Right atrium auricular region (tissue), 2 donors: ENCODE measurements at places on chromosomes 12 and 14. TPM values are rescaled to one million over a fixed set of nuclear protein-coding genes. Genes with fewer than 3 reads are reported as not detected.

DNA sequence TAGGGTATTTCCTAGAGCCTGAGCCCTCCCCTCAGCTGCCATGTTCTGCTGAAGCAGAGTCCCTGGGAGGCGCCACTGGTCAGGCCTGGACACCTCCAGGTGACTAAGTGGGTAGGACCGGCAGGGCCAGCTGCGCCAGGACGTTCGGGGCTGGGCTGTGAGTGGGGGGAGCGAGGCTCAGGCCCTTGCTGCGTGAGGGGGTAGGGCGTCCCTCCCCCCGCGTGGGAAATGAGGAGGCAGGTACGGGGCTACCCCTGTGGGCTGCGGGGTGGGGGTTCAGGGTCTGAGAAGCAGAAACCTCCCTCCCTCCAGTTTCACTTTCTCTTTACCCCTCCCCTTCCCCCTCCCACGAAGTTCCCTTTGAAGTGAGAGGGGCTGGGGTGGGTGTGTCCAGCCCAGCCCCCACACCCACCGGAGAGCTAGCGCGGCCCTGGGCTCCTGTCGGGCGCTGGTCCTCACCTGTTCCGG is 22.1 kb upstream of the KIF26A start:
- no peak for DNase-seq

GRCh38 chr12:59624732-59625460 is 29.1 kb downstream of the SLC16A7 start:
- no peak for DNase-seq

GRCh38 chr12:66979251-66979650 is 289.9 kb upstream of the CAND1 start:
- DNase-seq, result no peak

- DNase-seq, result no peak
Observed at GRCh38 chr12:109541413-109541726, 31.9 kb downstream of the MMAB start.

DNA sequence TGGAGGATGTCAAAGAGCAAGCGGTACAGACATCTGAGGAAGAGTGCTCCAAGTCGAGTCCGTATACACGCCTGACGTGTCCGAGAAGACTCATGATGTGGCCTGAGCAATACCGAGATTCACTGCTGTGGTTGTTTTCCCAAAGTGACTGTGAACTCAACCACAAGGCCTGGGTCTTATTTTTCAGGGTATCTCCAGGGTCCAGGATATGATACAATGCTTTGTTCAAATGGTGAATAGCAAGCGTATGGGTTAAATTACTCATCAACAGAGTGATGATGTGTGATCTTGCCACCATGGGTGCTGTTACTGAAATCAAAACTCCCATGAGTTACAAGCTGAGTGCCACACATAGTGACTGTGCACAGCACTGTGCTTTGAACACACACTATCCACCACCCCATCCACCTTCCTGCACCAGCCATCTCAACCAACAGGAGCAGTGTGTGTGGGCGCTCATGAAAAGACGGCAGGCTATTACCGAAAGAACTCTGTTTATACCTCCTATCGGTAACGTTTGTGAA is 109.6 kb downstream of the BCAT1 start:
- DNase-seq, result no peak

- no peak for DNase-seq
Observed at GRCh38 chr12:92921877-92922276, 7.2 kb downstream of the EEA1 start.

Gene SLC6A12
- total RNA-seq, result not detected

Gene C12orf54
- total RNA-seq, result not detected

GRCh38 chr14:96303981-96304380 is 48.0 kb downstream of the BDKRB1 start:
- DNase-seq, result no peak

- no peak for DNase-seq
Observed at GRCh38 chr12:14695715-14696141, 671 bp downstream of the GUCY2C start.

DNA sequence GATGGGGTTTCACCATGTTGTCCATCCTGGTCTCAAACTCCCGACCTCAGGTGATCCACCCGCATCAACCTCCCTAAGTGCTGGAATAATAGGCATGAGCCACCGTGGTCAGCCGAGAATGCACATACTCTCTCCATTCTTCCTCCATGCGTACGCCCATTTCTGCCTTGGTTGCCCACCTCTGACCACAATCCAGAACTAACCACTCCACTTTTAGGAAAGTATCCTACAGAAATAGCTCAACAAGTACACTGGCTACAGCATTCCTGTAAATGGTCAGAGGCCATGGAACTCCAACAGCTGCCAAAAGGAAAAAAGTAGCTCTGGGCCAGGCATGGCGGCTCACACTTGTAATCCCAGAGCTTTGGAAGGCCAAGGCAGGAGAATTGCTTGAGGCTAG is 60.7 kb downstream of the IRF2BPL start:
- DNase-seq, result no peak

Gene P2RX7
- 1.9 TPM for total RNA-seq

GRCh38 chr12:107906707-107907106 is 132.2 kb downstream of the ASCL4 start:
- DNase-seq, result no peak

Gene OTUB2
- total RNA-seq, result 0.43 TPM

Gene TXNDC16
- 7.0 TPM for total RNA-seq

Gene MNAT1
- 20.2 TPM for total RNA-seq

Gene MYRFL
- total RNA-seq, result not detected

Gene KLRF2
- total RNA-seq, result not detected

GRCh38 chr12:108616941-108617858 is 16.5 kb downstream of the SELPLG start:
- no peak for DNase-seq

Gene FAM186B
- total RNA-seq, result not detected

- DNase-seq, result no peak
Observed at GRCh38 chr12:126362964-126363363, 1297.7 kb downstream of the AACS start.

Gene OR6C70
- total RNA-seq, result not detected

DNA sequence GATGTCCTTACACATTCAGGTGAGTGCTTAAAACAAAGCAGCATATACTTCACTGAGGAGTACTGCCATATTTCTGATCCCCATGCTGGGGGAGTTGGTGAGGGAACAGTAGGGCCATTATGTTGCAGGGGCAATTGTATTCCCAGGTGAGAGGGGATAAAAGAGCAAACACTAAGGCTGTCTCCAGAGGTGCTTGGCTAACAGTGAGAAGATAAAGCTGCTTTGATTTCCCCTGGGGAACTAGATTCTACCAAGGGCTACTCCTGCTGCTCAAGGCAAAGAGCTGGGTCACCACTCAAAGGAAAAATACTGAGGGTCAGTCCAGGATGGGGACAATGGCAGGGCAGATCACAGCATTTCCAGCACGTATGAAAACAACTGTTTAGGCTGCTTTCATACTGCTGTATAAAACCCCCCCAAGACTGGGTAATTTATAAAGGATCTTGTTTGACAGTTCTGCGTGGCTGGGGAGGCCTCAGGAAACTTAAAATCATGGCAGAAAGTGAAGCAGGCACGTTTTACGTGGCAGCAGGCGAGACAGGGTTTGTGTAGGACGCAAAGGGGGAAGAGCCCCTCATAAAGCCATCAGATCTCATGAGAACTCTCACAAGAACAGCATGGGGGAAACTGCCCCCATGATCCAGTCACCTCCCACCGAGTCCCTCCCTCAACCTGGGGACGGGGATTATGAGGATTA is 47.8 kb upstream of the OR5AU1 start:
- DNase-seq, result no peak

DNA sequence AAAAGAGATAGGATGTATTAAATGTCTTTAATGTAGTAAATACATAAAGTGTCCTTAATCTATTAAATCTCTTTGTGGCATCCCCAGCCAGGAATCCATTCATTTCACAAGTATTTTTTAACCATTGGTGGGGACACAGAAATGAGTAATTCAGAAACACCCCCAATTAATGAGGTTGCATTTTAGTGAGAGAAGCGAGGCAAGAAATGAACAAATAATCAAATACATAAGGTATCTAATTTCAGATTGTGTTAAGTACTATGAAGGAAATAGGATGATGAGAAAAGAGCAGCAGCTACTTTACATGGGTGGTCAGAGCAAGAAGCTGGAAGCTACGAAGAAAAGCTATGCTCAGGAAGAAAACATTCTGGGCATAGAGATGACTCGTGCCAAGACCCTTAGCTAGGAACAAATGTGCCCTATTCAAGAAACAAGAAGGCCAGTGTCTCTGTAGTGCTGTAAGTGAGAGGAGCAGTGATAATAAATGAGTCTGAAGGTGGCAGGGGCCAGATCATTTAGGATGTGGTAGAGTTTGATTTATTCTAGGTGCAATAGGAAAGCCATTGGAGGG is 60.5 kb upstream of the IGF1 start:
- DNase-seq, result no peak

DNA sequence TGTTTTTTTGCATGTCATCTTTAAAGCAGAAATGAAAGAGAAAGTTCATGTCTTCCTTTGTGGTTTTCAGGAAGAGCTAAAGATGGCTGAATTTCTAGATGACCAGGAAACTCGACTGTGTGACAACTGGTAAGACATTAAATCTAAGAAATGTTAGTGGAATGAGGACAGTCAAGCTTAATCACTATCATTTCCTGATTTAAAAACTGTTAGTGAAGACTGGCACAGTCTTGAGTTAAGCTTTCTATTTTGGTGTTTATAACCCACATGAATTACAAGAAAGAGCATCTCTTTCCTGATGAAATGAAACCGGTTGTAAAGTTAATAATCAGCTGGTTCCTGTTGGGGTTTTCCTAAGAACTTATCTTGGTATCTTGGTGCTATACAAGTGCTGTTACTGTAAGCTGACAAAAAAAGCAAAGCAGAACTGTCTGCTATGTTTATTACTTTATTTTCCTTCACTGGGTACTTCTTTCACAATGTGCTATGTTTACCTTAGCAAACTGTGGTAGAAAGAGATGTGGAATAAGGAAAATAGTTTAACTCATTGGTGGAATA is 5.2 kb downstream of the TRAFD1 start:
- no peak for DNase-seq

GRCh38 chr12:3302401-3303041 is 188.5 kb upstream of the PRMT8 start:
- no peak for DNase-seq

- DNase-seq, result no peak
Observed at GRCh38 chr12:60872219-60872618, 1276.4 kb downstream of the SLC16A7 start.

- DNase-seq, result no peak
Observed at GRCh38 chr12:102957339-102958050, at the start of gene ASCL1. TSS of gene ASCL1 (plus strand) at chr12:102957674. CDS start at chr12:102958245, 571 bp downstream.

GRCh38 chr12:79174626-79175025 is 310.1 kb downstream of the SYT1 start:
- DNase-seq, result no peak

GRCh38 chr14:106442857-106443256 is 916.5 kb downstream of the TMEM121 start:
- DNase-seq, result no peak

Gene MANSC4
- not detected for total RNA-seq

GRCh38 chr14:105974902-105975301 is 448.5 kb downstream of the TMEM121 start:
- no peak for DNase-seq

GRCh38 chr14:44316647-44317440 is 190.2 kb downstream of the FSCB start:
- no peak for DNase-seq

DNA sequence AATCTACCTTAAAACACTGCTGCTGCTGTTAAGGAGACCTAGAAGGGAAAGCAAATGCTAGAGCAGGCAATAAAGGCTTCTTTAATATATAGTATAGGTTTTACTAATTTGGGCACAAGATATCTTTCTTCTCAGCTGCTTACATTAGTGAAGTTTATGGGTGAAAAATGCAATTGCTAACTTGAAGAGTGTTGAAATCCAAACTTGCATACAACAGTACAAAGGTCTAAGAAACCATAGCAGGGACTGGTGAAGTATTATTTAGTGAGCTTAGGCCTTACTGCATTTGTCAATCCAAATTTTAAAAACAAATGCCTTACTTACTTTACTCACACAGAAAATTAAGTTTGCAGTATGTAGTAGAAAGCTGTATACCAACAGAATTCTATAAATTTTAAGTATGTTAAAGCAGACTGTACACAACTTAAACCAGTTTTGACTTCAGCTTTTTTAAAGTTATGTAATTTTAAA is 1.4 kb upstream of the AP4S1 start:
- DNase-seq, result no peak

Gene GZMB
- 2.0 TPM for total RNA-seq

Gene C12orf60
- 1.1 TPM for total RNA-seq

- no peak for DNase-seq
Observed at GRCh38 chr14:89332031-89332430, 85.0 kb downstream of the FOXN3 start.

Gene FCF1
- total RNA-seq, result 12.6 TPM

GRCh38 chr14:62692490-62693106 is 352.7 kb downstream of the KCNH5 start:
- no peak for DNase-seq

- no peak for DNase-seq
Observed at GRCh38 chr14:21057803-21058675, at the start of gene RNASE8. TSS of gene RNASE8 (plus strand) at chr14:21057822. CDS start at chr14:21057893, 71 bp downstream.

Gene KCNJ8
- total RNA-seq, result 37.1 TPM

Gene KRT71
- not detected for total RNA-seq

Gene MDP1
- 15.5 TPM for total RNA-seq

DNA sequence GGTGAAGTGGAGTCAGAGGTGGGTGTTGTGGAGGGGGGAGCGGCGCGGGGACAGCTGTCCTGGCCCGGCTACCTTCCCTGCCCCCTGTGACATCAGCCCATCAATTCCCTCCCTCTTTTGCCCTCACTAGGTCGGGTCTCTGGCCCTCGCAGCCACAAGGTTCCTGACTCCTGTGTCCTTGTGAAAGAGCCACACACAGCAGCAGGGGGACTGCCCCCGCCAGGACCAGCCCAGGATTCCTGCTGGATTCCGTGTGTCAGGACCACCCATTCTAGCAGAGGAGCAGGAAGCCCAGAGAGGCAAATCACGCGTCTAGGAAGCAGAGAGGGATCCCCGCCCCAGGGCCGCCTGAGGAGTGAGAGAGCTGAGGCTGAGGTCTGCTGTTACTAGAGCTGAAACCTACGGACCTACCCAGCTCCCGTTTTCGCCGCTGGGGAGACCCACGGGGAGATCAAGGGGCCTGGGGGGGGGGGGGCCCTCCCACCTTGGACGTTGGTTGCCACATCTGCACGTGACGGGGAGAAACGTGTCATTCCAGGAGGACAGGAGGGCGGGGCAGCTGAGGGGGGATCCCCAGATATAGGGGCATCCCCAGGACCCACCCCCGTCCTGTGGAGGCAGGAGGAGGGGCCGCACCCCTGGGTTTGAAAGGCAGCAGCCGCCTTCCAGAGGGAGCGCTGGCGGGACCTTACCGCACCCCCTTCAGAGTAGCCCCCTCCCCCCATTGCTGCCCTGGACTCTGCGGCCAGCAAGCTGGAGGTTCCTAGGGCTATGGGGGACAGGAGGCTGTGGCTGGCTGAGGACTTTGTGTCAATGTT is 12.5 kb upstream of the INF2 start:
- no peak for DNase-seq

Gene RIMKLB
- 9.7 TPM for total RNA-seq

- DNase-seq, result no peak
Observed at GRCh38 chr14:75628816-75629215, 31.9 kb downstream of the ERG28 start.

DNA sequence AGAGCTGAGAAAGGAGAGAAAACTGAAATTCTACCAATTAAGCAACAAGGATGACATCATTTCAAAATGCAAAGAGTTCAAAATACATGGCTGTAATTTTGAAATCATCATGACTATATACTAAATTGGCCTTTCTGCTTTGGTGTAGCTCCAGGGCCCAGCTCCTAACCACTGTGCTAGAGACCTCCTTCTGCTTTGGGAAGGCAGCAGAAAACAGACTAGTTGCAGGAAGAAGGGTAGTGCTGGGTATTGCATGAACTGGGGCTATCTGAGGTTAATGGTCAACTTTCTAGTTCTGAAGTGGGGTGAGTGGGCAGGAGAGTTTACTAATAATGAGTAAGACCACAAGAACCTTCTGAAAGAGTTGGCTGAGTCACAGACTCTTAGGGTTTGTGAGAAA is 66.2 kb downstream of the PTGER2 start:
- no peak for DNase-seq
